Activated T-cell treated with anti-CD3 and anti-CD28 coated beads, Interleukin-2, amount 50 U/mL, for 4 hours (primary cell): ENCODE measurements at places on chromosomes 13 and 19. TPM values are rescaled to one million over a fixed set of nuclear protein-coding genes. Genes with fewer than 3 reads are reported as not detected.

The COX6B2 gene
- not detected for total RNA-seq

The ZNF681 gene
- total RNA-seq = 4.3 TPM

The ACER1 gene
- 0.22 TPM for total RNA-seq

The CAB39L gene
- total RNA-seq = 3.2 TPM

The DCT gene
- not detected for total RNA-seq

The FEM1A gene
- 31.8 TPM for total RNA-seq

The FREM2 gene
- total RNA-seq = 0.03 TPM

The ZNF823 gene
- total RNA-seq = 1.3 TPM

The MRPL4 gene
- total RNA-seq = 268 TPM

The IGFL2 gene
- not detected for total RNA-seq

The LGALS13 gene
- total RNA-seq = not detected

The HIF3A gene
- 0.54 TPM for total RNA-seq

The SLITRK5 gene
- 0.03 TPM for total RNA-seq

The RINL gene
- total RNA-seq = 77.3 TPM

The PRKD2 gene
- total RNA-seq = 58.1 TPM

The PNMA8B gene
- total RNA-seq = 0.11 TPM

The ZSCAN1 gene
- not detected for total RNA-seq

The ZNF223 gene
- 0.50 TPM for total RNA-seq

The ICAM4 gene
- total RNA-seq = 0.27 TPM

The EDNRB gene
- not detected for total RNA-seq

The ZNF837 gene
- total RNA-seq = 1.2 TPM
